ENCODE measurements at places on chromosomes 1 and 21.

DNA sequence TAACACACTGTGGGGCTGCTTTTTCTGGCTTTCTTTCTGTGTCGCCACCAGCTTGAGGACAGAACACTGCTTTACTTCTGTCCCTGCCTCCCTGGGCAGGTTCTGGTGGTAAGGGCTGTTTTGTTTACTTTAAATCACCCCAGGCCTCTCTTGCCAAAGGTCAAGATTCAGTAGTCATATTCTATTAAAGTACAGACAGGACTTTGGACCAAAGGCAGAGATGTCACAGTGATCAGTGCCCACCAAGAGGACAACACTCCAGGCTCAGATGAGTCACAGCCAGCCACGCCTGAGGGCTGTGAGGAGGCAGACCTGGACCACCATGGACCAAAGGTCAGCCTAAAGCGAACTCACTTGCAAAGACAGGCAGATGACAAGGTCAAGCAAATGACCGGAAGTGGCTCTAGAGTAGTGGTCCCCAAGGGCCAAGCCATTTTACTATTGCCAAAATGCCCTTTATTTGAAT, 200.0 kb downstream of the RHOU start:
- DNase-seq: peak; percentile 66

DNA sequence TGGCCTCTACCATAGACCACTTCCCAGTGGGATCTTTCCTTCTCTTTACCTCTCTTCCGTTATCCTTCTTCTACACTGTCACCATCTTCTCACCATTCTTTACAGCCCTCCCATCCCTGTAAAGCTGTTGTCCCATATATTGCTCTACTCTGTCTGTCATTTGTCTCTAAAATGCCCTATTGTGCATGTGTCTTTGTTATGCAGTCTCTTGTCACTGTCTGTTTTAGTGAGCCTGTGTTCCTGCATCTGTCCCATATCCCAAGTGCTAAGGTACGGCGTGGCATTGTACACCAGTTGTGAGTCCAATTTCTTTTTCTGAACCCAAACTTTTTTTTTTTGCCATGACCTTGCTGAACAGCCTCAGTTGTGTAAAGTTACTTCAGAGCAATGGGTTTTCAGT, 8.8 kb upstream of the ZBTB18 start:
- DNase-seq: no peak

DNA sequence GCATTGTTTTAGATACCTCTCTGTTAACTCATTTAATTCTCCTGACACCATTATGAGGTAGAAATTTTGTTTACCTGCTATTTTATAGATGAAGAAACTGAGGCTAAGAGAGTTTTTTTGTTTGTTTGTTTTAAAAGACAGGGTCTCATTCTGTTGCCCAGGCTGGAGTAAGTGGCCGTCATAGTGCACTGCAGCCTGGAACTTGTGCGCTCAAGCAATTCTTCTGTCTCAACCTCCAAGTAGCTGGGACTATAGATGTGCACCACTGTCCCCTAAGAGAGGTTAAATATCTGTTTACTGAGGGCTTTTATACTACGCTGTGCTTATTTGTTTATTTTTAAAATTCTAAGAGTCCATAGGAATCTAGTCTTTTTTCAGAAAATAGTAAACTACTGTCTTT, 43.7 kb upstream of the CACYBP start:
- no peak for DNase-seq

GRCh38 chr1:22527555-22528296, 35.6 kb upstream of the EPHA8 start:
- DNase-seq: no peak

DNA sequence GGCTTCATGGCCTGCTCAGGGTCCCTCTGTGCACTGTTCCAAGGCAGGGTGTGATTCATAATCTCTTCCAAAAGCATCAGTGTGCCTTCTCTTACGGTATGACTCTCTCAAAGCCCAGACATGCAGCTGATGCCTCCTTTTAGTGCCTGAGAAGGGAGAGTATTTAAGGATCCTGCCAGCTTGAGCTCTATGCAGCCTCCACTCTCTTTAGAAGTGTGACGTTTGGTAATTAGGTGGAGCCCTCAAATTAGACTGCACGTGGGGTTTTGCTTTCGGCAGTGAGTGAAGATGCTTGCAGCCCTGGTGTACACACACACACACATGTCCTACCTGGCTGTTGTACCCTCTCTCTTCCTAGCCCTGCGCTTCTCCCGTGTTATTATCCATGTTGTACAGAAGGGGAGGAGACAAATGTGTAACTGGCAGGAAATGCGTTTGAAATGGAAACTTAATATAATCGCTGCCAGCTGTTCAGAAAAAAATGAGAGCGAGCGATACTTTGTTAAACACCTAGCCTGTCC, 2.6 kb upstream of the C1orf174 start:
- no peak for DNase-seq

- no peak for DNase-seq
Measured at GRCh38 chr1:198934901-198935305, 296.1 kb downstream of the PTPRC start.

DNA sequence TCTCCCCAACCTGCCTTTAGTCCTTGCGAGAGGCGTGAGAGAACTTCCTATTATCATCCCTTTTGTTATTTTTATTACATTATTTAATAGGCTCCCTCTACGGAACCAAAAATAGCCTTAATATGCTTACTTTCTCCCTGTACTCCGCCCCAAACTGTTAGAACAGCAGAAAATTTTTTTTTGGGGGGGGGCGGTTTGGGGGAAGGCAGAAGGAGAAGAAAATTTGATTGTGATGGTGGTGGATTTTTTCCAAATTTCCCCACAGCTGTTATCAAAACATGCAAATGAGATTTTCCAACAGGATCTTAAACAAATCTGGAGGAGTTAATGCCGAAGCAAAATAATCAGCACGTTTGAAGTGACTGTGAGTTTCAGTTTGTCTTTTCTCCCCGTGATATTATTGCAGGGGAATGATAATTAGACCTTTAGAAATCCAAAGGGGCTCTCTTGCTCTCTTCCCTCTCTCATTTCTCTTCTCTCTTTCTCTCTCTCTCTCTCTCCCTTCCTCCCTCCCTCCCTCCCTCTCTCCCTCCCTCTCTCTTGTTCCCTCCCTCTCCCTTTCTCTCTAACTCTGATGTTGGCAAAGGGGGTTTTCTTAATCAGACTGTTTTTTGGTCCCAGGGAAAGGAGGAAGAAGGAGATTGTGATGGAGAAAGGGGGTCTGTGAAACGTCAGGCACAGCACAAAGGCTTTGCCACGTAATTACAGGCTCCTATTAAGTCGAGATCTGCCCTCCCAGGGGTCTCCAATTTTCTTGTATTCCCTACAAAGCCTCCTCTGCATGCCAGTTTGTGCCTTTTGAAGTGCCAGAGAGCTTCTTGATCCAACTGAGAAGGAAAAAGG, 1.1 kb upstream of the PRRX1 start:
- no peak for DNase-seq

DNA sequence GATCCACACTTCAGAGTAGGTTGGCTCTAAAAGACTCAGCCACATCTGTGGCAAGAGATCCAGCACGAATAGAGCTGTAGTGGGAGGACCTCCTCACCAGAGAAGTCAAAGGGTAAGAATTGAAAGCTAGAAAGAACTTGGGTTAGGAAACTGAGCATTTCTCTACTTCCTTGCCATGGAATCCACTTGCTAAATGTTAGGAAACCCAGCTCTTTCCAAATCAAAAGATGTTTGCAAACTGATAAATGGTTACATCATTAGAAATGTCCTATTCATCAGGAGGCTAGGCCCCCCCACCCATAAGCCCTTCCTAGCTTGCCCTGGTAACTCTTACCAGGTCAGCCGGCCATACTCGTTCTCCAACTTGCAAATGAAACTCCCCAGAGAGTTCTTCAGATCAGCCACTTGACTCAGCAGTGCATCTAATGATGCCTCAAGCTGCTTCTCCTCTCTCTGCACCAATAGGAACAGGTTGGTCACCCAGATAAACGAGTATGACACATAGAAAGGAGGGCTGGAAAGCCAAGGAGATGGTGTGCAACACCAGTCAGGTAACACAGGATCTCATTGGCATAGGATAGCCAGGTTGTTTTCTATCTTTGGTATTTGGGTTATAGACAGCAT, 1.5 kb downstream of the MED8 start:
- no peak for DNase-seq

DNA sequence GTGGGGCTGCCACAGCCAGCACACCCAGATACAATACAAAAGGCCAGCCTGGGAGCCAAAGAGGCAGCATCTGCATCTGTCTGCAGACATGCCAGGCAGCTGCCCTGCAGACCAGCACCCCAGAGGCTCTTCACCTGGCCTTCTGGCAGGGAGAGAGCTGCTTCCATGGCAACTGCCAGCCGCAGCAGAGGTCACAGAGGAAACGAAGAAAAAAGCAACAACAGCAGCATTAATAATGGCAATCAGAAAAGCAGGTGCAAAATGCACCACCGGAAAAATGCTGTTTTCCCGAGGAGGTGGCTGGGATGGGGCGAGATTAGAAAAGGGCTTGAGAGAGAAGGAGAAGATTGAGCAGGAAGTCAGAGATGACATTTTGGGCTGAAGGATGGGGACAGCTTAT, 309.5 kb downstream of the PCP4 start:
- no peak for DNase-seq

DNA sequence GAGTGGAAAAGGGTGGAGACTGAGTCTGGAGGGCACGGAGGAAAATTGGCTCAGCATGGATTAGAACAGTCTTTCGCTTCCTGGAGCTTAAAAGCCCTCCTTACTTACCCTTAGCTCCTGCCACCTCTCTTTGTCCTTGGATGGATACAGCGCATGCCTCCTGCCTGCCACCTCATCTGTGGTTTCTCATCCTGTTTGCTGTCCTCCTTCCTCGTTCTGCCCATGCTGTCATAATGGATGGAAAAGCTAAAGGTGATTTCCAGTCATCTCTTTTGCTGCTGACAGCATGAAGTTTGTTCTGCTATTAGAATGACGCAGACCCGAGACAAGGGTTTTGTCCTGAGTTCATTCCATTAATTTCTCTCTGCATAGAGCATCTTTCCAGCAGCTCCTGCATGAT, 425.9 kb downstream of the KIF26B start:
- no peak for DNase-seq

- DNase-seq: no peak
Measured at GRCh38 chr1:55286856-55287602, 71.9 kb upstream of the USP24 start.

DNA sequence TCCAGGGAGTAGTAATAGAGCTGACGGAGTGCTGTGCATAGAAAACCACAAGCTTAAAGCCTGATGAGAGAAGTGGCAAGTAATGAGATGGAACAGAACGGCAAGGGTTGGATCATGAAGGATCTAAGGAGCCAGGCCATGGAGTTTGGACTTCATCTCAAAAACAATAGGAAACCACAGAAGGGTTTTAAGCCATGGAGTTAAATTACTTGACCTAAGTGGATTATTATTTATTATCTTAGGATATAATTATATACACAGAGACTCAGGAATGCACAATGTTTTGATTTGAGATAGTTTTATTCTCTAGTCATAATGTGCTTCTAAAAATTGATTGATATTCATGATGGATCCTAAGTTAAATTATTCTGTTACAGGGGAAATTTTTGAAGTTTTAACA, 242.4 kb downstream of the PLPP3 start:
- DNase-seq: no peak

- no peak for DNase-seq
Measured at GRCh38 chr1:62691062-62691844, 3.1 kb upstream of the DOCK7 start.

DNA sequence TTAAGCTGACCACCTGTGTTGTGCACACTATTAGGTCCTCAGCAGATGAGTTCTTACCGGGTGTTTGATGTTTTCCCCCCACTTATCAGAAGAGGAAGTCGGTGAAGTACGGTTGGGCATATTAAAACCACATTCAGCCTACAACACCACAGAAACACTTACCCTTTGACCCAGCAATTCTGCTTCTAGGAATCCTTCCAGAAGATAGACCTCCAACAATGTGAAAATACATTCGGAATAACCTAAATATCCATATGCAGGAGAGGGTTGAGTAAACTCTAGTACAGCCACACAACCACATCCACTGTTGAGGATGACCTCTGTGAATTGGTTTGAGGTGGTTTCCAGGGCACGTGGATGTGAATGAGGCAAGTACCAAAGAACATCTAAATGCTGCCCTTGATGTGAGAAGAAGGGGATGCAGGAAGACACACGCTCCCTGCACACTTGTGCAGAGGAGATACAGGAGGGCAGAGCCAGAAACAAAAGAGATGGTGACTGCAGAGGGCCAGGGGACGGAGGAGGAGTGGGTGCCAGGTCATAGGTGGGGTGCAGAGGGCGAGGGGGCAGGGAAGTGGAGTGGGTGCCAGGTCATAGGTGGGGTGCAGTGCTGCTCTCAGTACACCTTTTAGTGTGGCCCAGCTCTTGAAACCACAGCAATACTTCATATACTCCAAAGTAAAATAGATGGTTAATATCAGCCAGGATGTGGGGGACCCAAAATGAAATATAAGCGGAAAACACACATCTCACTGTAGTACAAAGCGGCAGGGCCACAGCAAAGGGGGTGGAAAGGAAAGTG, 12.8 kb downstream of the ADARB1 start:
- DNase-seq: no peak

DNA sequence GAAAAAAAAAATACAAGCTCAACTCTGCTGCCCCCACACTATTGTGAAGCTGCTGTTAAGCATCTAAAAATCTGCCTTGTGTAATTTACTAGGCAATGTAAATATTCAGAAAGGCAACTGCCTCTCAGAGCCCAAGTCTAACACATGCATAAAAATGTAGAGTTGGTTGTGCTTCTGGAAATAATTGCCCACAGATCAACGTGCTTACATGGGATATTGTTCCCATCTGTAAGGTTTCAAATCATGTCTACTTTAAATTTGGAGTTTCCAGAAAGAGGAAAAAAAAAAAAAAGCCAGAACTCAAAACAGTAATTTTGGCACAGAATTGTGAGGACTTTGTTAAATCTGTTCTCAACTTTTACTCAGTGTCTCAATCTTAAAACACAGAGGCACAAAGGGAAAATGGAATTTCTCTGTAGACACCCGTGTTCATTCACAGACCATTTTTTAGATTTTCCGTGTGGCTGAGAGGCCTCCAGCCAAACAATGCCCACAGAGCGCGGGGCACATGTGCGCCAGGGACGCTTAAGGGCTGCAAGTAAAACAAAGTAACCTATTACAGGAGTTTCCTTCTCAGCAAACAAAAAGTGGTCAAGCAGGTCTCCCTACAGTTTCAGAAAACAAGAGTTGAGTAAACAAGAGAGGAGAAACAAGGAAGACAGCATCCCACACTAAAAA, 115.5 kb downstream of the RERE start:
- no peak for DNase-seq

- no peak for DNase-seq
Measured at GRCh38 chr1:183301239-183301638, 115.2 kb downstream of the LAMC2 start.

DNA sequence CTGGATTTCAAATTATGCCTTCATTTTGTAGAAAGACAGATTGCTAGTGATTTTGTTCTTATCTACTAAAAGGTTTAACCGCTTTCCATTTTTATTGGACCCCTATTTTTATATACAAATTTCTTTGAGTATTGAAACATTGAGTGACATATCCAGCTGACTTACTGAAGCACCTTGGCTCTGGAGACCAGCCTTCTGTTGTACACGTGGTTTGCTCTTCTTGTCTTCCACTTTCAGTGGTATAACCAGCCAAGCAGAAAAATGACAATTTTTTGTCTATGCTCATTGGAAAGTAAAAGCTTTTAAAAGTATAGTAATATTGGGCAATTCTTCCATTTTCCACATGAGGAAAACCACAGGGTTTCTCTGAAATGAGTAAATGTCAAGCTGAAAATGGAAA, 4.4 kb downstream of the F13B start:
- no peak for DNase-seq

All from HuH-7 (cell line).